ENCODE measurements at places on chromosomes 11 and 22. TPM values are rescaled to one million over a fixed set of nuclear protein-coding genes. Genes with fewer than 3 reads are reported as not detected.

DNA sequence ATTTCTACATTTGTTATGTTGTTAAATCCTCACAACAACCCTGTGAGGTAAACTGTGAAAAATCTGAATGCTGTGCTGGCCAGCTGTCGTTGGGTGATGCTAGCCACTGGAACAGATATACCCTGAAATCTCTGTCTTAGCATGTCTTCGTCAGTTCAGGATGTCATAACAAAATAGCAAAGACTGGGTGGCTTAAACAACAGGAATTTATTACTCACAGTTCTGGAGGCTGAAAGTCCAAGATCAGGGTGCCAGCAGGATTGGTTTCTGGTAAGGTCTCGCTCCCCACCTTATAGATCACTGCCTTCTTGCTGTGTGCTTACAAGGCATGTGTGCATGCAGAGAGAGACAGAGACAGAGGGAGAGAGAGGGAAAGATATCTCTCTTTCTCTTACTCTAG, 211.7 kb downstream of the C11orf91 start:
- no peak for DNase-seq

DNA sequence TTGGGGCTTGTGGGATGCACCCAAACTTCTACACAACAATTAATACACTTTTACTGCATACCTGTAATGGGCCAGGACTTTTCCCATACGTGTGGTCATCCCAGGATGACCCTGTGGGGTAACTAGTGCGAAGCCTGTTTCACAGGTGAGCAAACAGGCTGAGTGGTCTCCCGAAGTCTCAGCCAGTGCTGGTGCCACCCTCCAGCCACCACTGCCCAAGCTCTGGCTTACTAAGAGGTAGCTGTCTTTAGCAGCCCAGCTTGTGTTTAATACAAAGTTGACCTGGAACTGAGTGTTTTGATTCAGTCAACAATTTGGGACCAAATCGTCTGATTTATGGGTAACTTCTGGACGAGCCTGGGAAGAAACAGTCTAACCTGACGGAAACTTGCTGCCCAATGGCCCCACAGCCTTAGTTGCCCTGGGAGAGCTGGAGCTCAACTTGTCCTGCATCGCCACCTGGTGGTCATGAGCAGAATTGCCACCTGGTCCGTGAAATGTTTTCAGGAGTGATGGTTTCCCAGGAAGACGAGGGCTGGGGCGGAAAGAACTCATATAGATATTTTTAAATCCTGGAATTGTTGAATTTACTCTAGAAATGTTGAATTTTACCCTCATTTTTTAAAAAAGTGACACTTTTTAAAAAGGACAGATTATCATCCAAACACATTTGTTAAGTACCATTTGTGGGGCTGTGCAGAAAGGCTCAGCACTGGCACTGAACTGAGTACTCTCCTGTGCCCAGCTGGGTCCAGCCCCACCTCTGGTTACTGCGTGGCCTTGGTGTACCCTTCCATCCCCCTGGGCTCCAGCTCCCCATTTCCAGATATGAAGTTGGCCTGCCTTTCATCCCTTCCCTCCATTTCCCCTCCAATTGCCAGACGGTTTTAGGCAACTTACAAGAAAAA, 95.5 kb upstream of the PARVA start:
- DNase-seq = peak; percentile 78

DNA sequence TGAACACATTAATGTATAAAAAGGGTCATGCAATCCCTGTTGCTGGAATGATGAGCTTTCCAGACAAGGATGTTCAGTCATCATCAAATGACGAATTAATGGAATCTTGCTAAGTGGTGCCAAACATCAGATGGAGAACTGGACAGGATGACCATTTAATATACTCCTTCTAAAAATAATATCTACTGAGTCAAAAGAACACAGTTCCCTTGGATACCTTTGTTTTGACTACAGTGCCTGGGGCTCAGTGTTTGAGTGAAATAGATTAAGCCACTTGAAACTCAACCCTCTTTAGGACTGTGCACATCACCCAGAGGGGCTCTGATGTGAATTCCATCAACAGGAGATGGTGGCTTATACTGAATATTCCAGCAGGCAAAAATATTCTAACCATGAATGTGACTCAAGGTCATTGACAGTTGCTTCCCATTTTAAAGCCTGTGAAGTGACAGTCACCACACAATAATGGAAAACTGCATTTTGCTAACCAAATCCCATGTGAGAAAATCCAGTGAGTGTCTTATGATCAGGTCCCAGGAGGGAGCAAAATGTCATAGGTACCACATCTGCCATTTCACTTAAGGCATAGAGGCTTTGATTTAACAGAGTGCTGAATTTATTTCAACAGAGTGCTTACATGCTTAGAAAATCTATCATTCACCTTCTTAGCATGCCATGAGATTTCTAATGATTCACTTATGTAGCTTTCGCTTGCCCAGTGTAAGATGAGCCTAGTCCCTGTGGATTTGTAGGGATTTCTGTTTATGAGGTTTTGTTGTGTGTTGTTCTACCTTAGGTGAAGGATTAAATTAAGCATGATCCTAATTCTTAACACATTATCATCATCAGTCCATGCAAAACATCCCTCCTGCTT, 41.3 kb upstream of the SLN start:
- DNase-seq = no peak

DNA sequence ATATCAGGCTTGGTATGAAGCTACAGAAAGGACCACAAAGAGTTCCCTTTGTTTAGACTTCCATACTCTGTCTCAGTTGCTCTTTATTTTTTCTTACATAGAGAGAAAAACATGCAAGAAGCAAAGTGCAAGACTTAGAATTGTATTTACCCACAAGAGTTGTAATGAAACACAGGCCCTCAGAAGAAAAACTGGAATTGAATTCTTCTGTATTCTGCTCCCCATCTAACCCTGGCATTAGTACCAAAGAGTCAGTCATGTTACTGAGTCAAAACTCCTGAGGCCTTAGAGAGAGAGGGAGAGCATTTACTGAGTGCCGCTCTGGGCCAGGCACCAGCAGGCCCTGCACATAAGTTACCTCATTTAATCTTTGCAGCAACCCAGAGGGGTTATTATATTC, 43.9 kb upstream of the DLAT start:
- no peak for DNase-seq

GRCh38 chr11:3155216-3155615, 9.9 kb downstream of the OSBPL5 start:
- DNase-seq = no peak

DNA sequence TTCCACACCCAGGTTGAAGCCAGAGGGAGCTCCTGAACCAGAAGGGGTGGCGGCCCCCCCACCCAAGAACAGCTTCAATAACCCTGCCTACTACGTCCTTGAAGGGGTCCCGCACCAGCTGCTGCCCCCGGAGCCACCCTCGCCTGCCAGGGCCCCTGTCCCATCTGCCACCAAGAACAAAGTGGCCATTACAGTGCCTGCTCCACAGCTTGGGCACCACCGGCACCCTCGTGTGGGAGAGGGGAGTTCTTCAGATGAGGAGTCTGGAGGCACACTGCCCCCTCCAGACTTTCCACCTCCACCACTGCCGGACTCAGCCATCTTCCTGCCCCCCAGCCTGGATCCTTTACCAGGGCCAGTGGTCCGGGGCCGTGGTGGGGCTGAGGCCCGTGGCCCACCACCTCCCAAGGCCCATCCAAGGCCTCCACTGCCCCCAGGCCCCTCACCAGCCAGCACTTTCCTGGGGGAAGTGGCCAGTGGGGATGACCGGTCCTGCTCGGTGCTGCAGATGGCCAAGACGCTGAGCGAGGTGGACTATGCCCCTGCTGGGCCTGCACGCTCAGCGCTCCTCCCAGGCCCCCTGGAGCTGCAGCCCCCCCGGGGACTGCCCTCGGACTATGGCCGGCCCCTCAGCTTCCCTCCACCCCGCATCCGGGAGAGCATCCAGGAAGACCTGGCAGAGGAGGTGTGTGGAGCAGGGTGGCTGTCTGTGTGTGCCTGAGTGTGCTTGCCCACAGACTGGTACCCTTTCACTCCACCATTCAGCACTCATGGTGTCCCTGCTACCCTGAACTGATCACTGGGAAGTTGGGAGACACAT, 6.7 kb downstream of the PHOX2A start:
- no peak for DNase-seq

Gene BIRC3
- polyA plus RNA-seq = 1.5 TPM

GRCh38 chr11:112318184-112318591, 57.5 kb upstream of the PLET1 start:
- no peak for DNase-seq

DNA sequence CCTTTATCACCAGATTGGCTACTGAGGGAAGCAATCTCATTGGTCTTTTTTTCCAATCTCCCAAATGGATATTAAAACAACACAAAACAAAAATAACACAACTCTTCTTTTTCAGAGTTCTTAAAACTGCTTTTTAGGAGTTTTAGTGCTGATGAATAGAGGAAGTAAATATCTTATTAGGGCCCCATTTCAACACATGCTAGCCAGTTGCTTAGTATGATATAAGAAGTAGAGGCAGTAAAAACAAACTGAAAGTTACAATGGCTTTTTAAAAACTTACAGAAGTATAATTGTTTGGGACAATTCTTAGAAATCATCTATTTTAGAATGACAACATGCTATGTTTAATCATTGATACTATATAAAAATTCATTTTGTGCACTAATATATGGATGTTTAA, 3.4 kb downstream of the C11orf71 start:
- DNase-seq = no peak

Gene CATSPERZ
- polyA plus RNA-seq = not detected

DNA sequence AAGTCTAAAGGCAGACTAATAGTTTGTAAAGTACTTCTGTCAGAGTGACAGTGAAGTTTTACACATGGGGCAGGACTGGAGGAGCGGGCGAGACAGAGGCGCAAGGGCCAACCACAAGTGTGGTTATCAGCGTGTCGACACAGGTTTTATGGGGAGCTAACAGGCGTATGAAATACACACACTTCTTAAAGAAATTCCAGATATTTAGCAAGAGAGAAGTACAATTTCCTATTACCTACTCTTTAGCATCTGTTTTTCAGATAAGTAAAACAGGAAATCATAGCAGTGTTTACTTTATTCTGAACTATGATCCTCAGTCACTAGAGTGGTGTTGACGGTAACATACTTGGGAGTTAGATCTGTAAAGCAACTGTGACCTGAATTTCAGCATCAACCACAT, 22.5 kb downstream of the VSIG10L2 start:
- no peak for DNase-seq

DNA sequence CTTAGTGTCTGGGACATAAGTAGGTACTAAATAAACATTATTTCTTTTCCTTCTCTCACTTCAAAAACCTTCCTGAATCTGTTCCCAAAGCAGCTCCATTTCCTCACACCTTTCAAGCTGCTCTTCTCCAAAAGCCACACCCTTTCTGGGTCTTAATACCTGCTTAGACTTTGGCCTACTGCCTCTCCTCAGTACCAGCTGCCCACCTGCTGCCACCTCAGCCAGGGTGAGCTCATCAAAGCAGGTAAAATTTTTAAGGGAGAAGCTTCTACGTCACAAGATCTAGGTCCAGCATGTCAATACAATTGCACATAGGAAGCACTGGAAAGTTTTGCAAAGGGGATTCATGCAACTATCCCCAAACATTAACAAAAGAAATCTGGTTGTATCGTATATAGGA, 108.4 kb downstream of the RPL27A start:
- DNase-seq = no peak

Gene HSPB2
- polyA plus RNA-seq = 2.7 TPM

DNA sequence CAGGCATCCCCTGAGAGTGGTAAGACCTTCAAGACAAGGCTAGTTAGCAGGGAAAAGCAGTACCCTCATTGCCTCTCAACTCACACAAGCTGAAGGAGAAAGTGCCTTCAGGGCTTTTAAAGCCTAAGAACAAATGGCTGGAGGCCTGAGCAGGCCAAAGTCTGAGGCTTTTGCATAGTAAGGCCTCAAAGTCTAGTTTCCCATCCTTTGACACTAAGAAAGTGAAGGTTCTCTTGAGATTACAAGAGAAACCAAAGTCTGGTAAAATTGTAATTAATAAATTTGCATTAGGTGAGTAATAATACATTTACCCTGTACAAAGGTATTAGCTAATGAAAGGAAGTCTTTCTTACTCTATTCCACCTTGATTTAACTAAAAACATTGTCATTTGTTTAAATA, 47.0 kb upstream of the CCDC89 start:
- DNase-seq = no peak

DNA sequence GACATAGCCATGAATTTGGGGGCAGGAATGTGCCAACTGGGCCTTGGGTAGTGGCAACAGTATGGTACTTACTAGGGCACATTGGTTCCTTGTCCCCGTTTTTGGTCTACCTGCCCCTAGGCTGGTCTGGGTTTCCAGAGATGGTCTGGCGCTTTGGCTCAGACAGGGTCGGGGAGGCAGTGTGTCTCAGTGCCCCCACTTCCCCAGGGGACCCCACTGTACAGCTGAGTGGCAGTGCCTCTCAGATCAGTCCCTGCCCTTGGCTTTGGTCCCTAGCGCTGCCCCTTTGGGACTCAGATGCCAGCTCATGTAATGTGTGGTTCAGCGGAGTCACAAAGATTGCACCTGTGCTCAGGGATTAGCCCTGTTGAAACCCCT, 3.3 kb downstream of the RIC8A start:
- DNase-seq = no peak

DNA sequence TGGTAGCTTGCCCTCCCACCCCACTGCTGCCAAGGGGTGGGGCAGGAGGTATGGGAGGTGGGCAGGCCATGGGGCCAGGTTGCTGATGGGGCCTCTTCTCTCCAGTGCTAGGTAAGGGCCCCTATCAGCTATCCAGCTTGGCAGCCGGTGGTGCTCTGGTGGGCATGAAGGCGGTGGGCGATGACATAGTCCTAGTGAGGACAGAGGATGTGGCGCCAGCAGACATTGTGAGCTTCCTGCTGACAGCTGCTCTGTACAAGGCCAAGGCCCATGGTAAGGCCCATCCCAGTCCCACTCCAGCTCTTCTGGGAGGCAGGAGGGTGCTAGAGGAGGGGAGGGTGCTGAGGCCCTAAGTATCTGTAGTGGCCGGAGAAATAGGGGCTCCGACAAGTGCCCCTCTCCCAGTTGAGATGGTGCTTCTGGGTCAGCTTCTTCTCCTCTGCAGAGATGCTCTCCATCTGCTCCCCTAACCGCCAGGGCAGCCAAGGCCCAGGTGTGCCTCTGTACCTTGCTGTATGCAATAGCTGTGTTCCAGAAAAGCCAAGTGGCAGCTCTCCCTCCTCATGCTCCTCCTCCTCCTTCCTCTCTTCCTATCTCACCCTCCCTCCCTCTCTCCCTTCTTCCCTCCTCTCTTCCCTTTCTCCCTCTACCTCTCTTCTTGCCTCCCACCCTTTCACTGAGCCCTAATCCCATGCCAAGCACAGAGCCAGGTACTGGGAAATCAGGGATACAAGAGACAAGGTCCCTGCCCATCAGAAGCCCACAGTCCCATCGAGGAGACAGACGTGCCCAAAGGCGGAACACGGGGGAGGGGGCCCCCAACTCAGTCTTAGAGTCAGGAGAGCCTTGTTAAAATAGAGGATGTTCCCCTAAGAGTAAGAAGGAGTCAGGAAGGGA, 55.3 kb downstream of the OTOG start:
- no peak for DNase-seq

GRCh38 chr22:46234969-46235368, 15.1 kb downstream of the CDPF1 start:
- DNase-seq = no peak

GRCh38 chr11:48022445-48022844, 42.1 kb downstream of the PTPRJ start:
- DNase-seq = no peak

- no peak for DNase-seq
Observed at GRCh38 chr11:15912825-15913224, 443.5 kb downstream of the SOX6 start.

Gene DDIAS
- polyA plus RNA-seq = 7.3 TPM

- no peak for DNase-seq
Observed at GRCh38 chr11:32658639-32659406, 75.2 kb downstream of the EIF3M start.

Gene FOLR2
- polyA plus RNA-seq = 11.4 TPM

- no peak for DNase-seq
Observed at GRCh38 chr11:77142091-77142975, 14.3 kb downstream of the MYO7A start.

GRCh38 chr22:44648085-44648820, 53.8 kb upstream of the PRR5 start:
- no peak for DNase-seq

Data from right renal pelvis (tissue), 4 donors.